ENCODE measurements at places on chromosomes 1 and 21.

GRCh38 chr1:151002051-151002450, 4.7 kb downstream of the MINDY1 start:
- H3K4me1 ChIP-seq = peaks cover 67% of the 10 kb centered on the region
- H3K27me3 ChIP-seq = no peaks in the 10 kb centered on the region
- DNase-seq = no peak

- DNase-seq = no peak
- H3K27ac ChIP-seq = no peak overlapping the region
- H3K27me3 ChIP-seq = peaks cover 5% of the 10 kb centered on the region
- no peaks in the 10 kb centered on the region for H3K36me3 ChIP-seq
Observed at GRCh38 chr1:183687546-183688304, 34.6 kb upstream of the APOBEC4 start.

GRCh38 chr1:35539073-35539823, 18.0 kb downstream of the KIAA0319L start:
- DNase-seq = peak; percentile 73
- peaks cover 57% of the 10 kb centered on the region for H3K36me3 ChIP-seq
- H3K27me3 ChIP-seq = no peaks in the 10 kb centered on the region

DNA sequence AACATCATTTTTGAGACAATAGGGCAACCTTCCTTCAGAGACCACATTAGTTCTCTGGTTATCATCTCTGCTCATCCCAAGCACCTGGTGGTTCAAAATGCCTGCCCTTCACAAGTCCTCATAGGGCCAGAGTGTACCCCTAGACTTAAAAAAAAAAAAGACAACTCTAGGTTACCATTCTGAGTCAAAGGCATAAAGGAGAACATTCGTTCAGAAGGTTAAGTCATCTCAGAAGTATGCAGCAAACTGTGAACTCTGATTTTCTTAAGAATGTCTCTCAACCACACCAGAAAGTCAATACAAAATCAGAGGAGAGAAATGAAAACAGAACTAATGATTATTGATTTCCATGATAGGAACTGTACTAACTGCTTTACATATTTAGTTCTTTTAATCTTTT, 9.2 kb upstream of the BEND5 start:
- H3K27ac ChIP-seq = no peak overlapping the region
- H3K4me3 ChIP-seq = no peak overlapping the region
- DNase-seq = no peak
- H3K27me3 ChIP-seq = no peaks in the 10 kb centered on the region
- peaks cover 8% of the 10 kb centered on the region for H3K4me1 ChIP-seq
- no peaks in the 10 kb centered on the region for H3K36me3 ChIP-seq

DNA sequence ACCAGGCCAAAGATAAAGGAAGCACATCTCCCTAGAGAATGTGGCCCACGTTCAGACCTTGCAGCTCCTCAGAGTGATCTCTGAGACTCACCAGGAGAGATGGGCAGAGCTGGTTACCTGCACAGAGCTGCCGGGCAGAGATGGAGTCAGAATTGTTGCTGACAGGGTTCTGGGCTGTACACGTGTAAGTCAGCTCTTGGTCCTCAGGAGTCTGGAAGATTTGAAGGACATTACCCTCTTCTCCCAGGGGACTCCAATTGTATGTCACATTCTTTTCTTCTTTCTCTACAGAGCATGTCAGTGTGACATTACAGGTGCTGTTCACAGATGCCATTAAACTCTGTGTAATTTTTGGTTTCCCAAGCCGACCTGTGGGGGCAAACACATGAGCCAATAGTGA, 25.5 kb downstream of the CD84 start:
- no peaks in the 10 kb centered on the region for H3K27me3 ChIP-seq
- no peak overlapping the region for H3K27ac ChIP-seq
- no peak for DNase-seq
- peaks cover 7% of the 10 kb centered on the region for H3K4me1 ChIP-seq
- H3K4me3 ChIP-seq = no peak overlapping the region

- no peak overlapping the region for H3K27ac ChIP-seq
- no peaks in the 10 kb centered on the region for H3K27me3 ChIP-seq
- DNase-seq = no peak
- peaks cover 14% of the 10 kb centered on the region for H3K4me1 ChIP-seq
- H3K36me3 ChIP-seq = peaks cover 3% of the 10 kb centered on the region
- no peak overlapping the region for H3K4me3 ChIP-seq
Observed at GRCh38 chr1:173414136-173414535, 63.0 kb upstream of the PRDX6 start.

DNA sequence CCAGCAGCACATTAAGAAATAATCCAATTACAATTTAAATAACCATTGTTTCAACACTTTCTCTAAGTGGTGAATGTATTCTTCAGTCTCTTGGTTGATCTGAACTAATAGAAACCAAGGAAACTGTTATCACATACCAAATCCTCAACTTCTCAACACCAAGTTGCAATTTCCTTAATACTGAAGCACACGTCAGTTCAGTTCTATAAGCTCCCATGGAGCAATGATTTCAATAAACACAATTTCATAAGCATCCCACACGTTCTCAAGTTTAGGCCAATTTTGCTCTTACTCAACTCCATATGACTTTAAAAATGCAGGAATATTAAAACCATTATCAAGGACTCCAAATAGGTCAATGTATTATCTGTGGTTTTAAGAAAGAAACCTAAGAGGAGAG, 5.8 kb upstream of the ERG start:
- no peak overlapping the region for H3K4me3 ChIP-seq
- no peaks in the 10 kb centered on the region for H3K36me3 ChIP-seq
- peaks cover 29% of the 10 kb centered on the region for H3K4me1 ChIP-seq
- H3K27me3 ChIP-seq = peaks cover 27% of the 10 kb centered on the region
- no peak for DNase-seq

DNA sequence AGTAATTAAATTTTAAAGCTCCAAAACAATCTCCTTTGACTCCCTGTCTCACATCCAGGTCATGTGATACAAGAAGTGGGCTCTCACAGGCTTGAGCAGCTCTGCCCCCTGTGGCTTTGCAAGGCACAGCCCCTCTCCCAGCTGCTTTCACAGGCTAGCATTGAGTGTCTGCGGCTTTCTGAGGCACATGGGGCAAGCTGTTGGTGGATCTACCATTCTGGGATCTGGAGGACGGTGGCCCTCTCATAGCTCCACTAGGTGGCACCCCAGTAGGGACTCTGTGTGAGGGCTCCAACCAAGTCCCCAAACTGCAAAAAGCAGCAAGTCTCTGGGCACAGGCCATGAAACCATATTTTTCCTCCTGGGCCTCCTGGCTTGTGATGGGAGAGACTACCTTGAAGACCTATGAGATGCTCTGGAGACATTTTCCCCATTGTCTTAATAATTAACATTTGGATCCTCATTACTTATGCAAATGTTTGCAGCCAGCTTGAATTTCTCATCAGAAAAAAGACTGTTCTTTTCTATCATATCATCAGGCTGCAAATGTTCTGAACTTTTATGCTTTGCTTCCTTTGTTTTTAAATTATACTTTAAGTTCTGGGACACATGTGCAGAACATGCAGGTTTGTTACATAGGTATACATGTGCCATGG, 554.1 kb upstream of the OLFM3 start:
- no peak overlapping the region for H3K27ac ChIP-seq
- H3K27me3 ChIP-seq = no peaks in the 10 kb centered on the region
- H3K4me1 ChIP-seq = no peaks in the 10 kb centered on the region
- no peaks in the 10 kb centered on the region for H3K36me3 ChIP-seq
- no peak for DNase-seq
- H3K4me3 ChIP-seq = no peak overlapping the region

- H3K4me1 ChIP-seq = no peaks in the 10 kb centered on the region
- no peaks in the 10 kb centered on the region for H3K36me3 ChIP-seq
- H3K27me3 ChIP-seq = no peaks in the 10 kb centered on the region
- DNase-seq = no peak
- H3K27ac ChIP-seq = no peak overlapping the region
Observed at GRCh38 chr1:81149649-81150325, 650.9 kb upstream of the ADGRL2 start.

- peaks cover 9% of the 10 kb centered on the region for H3K4me1 ChIP-seq
- DNase-seq = no peak
- H3K27ac ChIP-seq = no peak overlapping the region
- no peaks in the 10 kb centered on the region for H3K36me3 ChIP-seq
Observed at GRCh38 chr1:9366298-9366697, 73.6 kb downstream of the SPSB1 start.

DNA sequence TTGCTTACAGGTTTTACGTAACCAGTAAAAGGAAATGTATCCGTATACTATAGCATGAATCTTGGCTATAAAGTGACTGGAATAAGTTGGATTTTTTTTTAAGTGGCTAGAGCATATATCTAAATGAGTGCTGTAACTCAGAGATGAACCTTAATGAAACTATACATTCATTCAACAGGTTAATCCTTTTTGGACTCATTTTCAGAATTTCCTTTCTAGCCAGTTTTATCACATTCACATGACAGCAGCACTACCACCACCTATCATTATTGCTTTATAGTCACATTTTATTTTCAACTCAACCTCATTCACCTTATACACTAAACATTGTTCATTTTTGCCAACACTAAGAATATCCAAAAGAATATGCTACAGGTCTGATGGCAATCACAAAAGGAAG, 30.6 kb downstream of the FRRS1 start:
- no peak overlapping the region for H3K4me3 ChIP-seq
- no peaks in the 10 kb centered on the region for H3K36me3 ChIP-seq
- H3K4me1 ChIP-seq = no peaks in the 10 kb centered on the region
- no peaks in the 10 kb centered on the region for H3K27me3 ChIP-seq

- H3K27me3 ChIP-seq = no peaks in the 10 kb centered on the region
- H3K27ac ChIP-seq = no peak overlapping the region
- no peak overlapping the region for H3K4me3 ChIP-seq
- peaks cover 9% of the 10 kb centered on the region for H3K36me3 ChIP-seq
- peak; percentile 81 for DNase-seq
Observed at GRCh38 chr1:211323156-211324063, 3.2 kb upstream of the TRAF5 start.

DNA sequence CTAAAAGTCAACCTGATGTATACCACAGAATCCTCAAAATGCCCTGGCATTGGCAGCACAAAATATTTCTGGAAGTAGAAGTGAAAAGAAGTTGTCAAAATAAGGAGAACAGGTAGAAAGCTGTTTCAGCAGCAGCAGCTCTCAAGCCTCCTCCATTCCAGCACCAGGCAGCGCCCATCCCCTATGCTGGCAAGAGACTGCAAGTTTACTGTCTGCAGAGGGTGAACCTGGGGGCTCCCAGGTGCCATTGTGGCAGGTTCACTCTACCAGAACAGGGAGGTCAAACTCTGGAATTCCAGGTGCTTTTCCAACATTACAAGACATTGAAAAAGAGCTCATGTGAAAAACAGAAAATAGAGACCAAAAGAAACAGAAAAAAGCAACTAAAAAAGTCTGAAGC, 128.8 kb upstream of the CTTNBP2NL start:
- peaks cover 10% of the 10 kb centered on the region for H3K27me3 ChIP-seq
- no peak overlapping the region for H3K4me3 ChIP-seq
- H3K4me1 ChIP-seq = no peaks in the 10 kb centered on the region
- no peak for DNase-seq
- H3K27ac ChIP-seq = no peak overlapping the region
- H3K36me3 ChIP-seq = no peaks in the 10 kb centered on the region

DNA sequence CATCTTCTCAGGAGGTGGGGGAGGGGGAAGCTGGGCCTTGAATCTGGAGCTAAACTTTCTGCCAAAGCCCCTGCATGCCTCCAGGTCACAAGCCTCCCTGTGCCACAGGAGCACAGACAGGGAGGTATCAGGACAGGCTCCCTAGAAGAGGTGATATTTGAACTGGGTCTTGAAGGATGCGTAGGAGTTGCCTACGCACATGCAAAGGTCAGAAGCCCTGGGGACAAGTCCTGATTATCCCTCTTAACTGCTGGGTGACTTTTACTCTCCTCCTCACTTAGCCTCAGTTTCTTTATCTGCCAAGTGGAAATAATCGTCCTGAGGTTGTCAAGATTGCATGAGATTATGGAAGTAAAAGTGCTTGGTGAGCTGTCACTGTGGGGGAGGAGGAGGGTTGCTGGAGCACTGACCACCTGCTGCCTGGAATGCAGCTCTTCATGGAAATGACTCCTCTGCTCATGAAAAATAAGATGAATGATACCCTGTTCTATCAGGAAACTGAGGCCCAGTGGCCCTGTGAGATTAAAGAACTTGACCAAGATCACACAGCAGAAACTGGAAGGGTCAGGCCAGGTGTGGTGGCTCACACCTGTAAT, 50.6 kb upstream of the LAPTM5 start:
- no peaks in the 10 kb centered on the region for H3K4me1 ChIP-seq
- DNase-seq = no peak
- H3K27me3 ChIP-seq = peaks cover 55% of the 10 kb centered on the region
- no peaks in the 10 kb centered on the region for H3K36me3 ChIP-seq
- no peak overlapping the region for H3K27ac ChIP-seq

- no peaks in the 10 kb centered on the region for H3K36me3 ChIP-seq
- H3K4me1 ChIP-seq = no peaks in the 10 kb centered on the region
- no peak for DNase-seq
- H3K4me3 ChIP-seq = no peak overlapping the region
- no peak overlapping the region for H3K27ac ChIP-seq
Observed at GRCh38 chr21:28614791-28615190, 377.9 kb downstream of the LTN1 start.

- peaks cover 24% of the 10 kb centered on the region for H3K27me3 ChIP-seq
- H3K4me3 ChIP-seq = no peak overlapping the region
- H3K27ac ChIP-seq = no peak overlapping the region
- H3K4me1 ChIP-seq = no peaks in the 10 kb centered on the region
- no peak for DNase-seq
Observed at GRCh38 chr1:94199398-94199797, 38.0 kb downstream of the ARHGAP29 start.
